Endothelial cell of umbilical vein (primary cell): ENCODE measurements at places on chromosomes 13 and 19. TPM values are rescaled to one million over a fixed set of nuclear protein-coding genes. Genes with fewer than 3 reads are reported as not detected.
A peak's percentile ranks its signal among the peaks of the same experiment; 100 is the strongest.

DNA sequence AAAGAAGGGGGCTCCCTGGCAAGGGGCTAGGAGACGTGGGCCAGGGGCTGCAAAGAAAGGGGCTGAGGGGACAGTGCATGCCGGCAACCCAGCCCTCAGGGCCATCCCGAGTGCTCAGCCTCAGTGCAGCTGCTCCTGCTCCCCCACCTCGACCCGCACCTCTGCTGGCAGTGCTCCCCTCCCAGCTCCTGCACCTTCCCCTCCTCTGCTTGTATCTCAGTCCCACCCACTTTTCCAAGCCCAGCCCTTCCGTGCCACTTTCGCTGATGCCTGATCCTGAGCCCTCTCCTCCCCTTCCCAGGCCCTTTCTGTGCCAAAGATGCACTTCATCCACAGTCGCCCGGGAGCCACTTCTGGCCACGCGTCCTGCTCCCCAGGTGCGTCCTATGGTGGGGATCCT is 69.9 kb upstream of the KCTD15 start:
- no peak overlapping the region for H3K27ac ChIP-seq
- H3K4me3 ChIP-seq = no peak overlapping the region
- no peaks in the 10 kb centered on the region for H3K4me1 ChIP-seq

- no peak overlapping the region for H3K27ac ChIP-seq
- no peak for DNase-seq
- no peaks in the 10 kb centered on the region for H3K36me3 ChIP-seq
Observed at GRCh38 chr13:26230703-26231102, 8.6 kb upstream of the RNF6 start.

- no peak overlapping the region for H3K4me3 ChIP-seq
- peak; percentile 76 for DNase-seq
- peaks cover 23% of the 10 kb centered on the region for H3K4me1 ChIP-seq
- H3K36me3 ChIP-seq = no peaks in the 10 kb centered on the region
- H3K27me3 ChIP-seq = no peaks in the 10 kb centered on the region
Observed at GRCh38 chr13:44313674-44314073, 60.0 kb upstream of the SERP2 start.

DNA sequence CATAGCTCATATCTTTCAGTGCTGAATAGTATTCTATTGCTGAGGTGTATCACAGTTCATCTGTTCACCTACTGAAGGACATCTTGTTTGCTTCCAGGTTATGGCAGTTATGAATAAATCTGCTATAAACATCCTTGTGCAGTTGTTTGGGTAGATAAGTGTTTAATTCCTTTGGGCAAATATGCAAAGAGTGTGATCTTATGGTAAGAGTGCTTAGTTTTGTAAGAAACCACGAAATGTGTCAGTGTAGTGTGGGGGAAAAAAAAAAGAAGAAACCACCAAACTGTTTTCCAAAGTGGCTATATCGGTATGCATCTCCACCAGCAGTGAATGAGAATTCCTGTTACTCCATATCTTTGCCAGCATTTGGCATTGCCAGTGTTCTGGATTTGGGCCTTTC is 93.3 kb downstream of the PIBF1 start:
- H3K27me3 ChIP-seq = no peaks in the 10 kb centered on the region
- DNase-seq = no peak
- no peaks in the 10 kb centered on the region for H3K36me3 ChIP-seq

GRCh38 chr13:110518226-110518525 is 43.3 kb downstream of the RAB20 start:
- no peak overlapping the region for H3K4me3 ChIP-seq
- DNase-seq = no peak
- peaks cover 4% of the 10 kb centered on the region for H3K36me3 ChIP-seq
- H3K27ac ChIP-seq = no peak overlapping the region

- H3K36me3 ChIP-seq = no peaks in the 10 kb centered on the region
- H3K4me3 ChIP-seq = no peak overlapping the region
- H3K27me3 ChIP-seq = no peaks in the 10 kb centered on the region
- H3K27ac ChIP-seq = no peak overlapping the region
- no peak for DNase-seq
Observed at GRCh38 chr13:80881034-80881433, 540.1 kb upstream of the SPRY2 start.

The IGFL3 gene
- not detected in 2 replicates for total RNA-seq
